Activated CD4-positive, alpha-beta T cell treated with anti-CD3 and anti-CD28 coated beads for 24 hours (primary cell): ENCODE measurements at places on chromosomes 13 and 19.

- DNase-seq, result no peak
Observed at GRCh38 chr13:51311957-51312520, 27.5 kb upstream of the SERPINE3 start.

DNA sequence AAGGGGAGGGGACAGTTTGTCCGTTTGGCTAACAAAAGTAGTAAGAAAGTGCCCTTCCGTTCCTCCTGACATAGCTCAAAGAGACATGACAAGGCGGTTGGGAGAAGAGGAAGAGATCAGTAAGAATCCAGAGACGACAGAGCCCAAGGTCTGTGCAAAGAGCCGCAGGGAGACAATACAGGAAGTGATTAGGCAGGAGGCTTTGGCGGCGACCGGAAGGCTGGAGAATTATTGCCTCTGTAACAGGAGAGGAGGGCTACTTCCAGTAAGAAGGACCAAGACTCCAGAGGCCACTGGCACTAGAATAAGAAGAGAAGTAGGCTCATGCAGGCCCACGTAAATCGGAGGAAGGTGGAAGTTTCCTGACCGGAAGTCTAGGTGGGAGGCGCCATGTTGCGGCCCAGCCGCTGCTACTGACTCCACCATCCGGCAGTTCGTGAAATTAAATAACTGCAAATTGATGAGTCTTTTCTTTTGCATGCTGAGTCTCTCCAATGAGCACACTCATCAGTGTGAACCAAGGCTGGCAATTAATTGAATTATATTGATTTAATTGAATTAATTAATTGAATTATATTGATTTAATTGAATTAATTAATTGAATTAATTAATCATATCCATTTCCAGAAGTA lies 9.9 kb downstream of the RFX2 start:
- peak; percentile 27 for DNase-seq

- no peak for DNase-seq
Observed at GRCh38 chr19:33472691-33473652, 48.6 kb downstream of the PEPD start.

DNA sequence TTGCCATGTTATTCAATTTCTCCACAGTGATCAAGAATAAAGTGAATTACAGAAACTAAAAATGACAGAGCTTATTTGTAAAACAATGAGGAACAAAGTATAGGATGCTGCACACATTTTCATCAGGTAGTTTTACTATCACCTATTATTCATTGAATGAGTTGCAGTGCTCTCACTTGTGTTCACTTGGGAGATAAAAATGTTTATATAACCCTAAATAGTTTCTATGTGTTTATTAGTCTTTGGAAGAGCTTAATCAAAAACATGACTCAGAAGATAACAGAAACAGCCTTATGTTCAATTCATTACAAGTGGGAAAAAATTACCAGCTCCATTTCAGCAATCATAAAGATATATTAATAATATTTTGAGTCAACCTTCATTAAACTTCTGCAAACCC lies 796.2 kb downstream of the SLITRK1 start:
- DNase-seq, result no peak

DNA sequence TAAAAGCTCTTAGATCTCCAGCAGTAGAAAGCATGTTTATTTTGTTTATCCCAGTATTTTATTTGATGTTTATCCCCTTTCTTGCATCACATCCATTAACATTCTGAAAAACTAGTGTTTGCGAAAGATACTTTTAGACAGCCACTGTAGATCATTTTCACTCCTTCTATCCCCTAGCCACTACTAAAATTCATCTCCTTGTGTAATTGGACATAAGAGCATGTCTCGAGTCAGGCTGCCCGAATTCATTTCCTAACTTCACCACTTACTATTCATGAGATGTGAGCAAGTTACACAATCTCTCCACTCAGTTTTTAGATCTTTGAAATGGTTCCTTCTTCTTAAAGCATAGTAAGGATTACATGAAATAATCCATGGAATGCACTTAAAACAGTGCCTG lies 514.0 kb downstream of the KLF5 start:
- DNase-seq, result no peak

- DNase-seq, result no peak
Observed at GRCh38 chr13:93058301-93058700, 168.3 kb upstream of the GPC6 start.

DNA sequence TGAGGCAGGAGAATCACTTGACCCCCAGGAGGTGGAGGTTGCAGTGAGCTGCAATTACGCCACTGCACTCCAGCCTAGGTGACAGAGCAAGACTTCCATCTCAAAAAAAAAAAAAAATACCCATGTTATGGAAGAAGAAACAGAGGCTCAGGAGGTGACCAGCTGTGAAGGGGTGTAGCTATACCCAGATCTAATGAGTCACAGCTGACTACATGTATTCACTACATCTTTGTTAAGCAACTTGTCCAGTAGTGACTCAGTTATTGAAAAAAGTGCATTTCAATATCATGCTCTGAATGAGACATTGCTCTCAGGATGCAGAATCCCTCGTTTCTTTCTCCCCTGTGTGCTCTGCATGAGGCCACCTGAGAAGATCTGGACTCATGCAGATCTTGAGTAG lies 16.1 kb upstream of the SPART start:
- DNase-seq, result no peak

DNA sequence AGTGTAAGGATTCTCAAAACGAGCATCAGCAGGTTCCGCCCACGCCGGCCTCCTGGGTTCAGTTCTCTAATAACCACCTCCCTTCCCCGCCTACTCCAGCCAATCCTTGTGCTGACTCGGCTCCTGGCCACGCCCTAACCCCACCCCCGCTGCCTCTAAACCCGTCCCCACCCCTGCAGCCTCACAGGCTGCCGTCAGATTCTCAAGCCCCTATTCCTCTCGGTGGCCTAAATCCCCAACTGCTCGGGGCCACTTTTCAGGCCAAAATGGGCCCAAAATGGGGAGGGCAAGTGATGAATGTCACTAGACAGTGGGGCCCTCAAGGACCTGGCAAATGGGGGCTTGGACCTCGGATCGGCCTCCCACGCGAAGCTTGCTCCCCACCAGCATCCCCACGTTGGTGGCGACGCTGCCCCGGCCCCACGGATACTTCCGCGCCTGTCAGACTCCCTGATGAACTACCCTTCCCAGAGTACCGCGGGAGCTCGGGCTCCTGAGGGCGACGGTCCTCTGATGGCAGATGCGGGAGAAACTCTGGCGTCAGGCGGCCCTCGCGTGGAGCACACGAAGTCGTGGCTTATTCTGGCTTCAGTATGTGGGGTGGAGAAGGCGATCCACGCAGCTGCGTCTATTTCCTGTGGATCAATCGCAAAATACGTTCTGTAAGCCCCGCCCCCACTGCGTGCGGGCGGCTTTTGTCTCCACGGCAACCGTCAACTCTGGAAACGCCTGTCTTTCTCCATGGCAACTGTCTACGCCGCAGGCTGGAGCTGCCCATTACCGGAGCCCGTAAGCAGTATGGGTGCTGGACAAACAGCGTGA lies 24.8 kb downstream of the ZNF473 start:
- peak; percentile 76 for DNase-seq

DNA sequence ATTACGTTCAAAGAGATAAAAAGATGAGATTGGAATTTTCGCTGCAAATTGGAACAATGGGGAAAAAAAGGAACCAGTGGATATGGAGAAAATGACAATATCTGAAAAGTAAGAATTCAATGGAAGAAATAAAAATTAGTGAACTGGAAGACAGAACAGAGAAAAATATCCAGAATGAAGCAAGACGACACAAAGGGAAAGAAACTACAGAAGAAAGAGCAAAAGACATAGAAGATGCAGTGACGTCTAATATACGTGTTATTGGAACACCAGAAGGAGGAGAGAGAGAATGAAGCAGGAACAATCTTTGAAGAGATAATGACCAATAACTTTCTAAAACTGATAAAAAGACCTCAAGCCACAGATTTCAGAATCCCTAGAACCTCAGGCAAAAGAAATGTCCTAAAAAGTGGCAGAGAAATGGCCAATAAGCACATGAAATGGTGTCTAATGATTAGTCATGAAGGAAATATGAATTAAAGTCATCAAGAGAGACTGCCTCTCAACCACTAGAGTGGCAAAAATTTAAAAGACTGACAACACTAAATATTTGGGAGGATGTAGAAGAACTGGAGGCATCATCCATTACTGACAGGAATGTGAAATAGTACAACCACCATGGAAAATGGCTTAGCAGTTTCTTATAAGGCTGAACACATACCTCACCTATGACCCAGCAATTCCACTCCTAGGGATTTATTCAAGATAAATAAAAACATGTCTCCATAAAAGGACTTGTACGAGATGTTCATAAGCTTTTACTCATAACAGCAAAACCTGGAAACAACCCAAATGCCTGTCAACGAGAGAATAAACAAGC lies 56.5 kb downstream of the GADD45B start:
- DNase-seq, result no peak

DNA sequence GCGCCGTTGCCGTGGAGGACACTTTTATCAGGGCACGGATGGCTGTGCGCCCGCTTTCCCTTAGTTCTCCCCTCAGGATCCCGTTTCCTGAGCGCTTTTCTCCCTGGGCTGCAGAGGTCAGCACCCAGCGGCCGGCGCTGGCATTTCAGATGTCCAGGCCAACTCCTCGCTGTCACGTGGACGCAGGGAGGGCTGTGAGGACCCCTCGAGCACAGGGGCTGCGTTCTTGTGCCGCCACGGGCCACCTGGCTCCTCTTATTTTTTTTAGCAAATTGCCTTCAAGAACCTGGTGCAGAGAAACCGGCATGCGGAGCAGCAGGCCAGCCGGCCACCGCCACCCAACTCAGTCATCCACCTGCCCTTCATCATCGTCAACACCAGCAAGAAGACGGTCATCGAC lies 22.3 kb downstream of the ATP4B start:
- no peak for DNase-seq

DNA sequence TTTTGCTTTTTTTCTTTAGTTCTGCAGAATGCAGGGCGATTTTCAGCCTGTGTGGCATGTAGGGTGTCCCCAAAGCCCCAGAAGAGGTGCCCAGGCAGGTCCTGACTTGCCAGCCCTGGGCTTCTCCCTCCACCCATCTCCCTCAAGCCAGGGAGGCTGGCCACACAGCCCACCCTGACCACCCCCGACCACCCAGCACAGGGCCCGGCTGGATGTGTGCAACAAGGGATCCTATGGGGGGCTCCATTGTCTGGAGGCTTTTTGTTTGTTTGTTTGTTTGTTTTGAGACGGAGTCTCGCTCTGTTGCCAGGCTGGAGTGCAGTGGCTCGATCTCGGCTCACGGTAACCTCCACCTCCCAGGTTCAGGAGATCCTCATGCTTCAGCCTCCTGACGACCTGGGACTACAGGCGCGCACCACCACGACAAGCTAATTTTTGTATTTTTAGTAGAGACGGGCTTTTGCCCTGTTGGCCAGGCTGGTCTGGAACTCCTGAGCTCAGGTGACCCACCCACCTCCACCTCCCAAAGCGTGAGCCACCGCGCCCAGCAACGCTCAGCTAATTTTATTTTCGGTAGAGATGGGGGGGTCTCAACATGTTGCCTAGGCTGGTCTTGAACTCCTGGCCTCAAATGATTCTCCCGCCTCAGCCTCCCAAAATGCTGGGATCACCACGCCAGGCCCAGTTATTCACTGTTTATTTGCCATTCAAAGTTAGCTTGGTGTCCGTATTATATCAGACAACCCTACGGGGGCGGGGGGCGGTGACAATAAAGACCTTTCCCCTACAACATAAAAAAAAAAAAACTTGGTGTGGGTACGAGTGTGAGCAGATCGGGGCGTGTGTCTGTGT lies 7.8 kb upstream of the MKNK2 start:
- DNase-seq, result no peak

DNA sequence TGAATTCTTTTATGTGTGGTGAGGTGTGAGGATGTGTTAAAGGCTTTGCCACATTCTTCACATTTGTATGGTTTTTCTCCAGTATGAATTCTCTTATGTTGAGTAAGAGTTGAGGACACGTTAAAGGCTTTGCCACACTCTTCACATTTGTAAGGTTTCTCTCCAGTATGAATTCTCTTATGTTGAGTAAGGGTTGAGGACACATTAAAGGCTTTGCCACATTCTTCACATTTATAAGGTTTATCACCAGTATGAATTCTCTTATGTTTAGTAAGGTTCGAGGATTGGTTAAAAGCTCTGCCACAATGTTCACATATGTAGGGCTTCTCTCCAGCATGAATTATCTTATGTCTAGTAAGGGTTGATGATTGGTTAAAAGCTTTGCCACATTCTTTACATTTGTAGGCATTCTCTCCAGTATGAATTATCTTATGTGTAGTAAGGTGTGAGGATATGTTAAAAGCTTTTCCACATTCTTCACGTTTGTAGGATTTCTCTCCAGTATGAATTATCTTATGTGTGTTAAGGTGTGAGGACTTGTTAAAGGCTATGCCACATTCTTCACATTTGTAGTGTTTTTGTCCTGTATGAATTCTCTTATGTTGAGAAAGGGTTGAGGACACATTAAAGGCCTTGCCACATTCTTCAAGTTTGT lies 27.1 kb downstream of the ZNF724 start:
- no peak for DNase-seq

DNA sequence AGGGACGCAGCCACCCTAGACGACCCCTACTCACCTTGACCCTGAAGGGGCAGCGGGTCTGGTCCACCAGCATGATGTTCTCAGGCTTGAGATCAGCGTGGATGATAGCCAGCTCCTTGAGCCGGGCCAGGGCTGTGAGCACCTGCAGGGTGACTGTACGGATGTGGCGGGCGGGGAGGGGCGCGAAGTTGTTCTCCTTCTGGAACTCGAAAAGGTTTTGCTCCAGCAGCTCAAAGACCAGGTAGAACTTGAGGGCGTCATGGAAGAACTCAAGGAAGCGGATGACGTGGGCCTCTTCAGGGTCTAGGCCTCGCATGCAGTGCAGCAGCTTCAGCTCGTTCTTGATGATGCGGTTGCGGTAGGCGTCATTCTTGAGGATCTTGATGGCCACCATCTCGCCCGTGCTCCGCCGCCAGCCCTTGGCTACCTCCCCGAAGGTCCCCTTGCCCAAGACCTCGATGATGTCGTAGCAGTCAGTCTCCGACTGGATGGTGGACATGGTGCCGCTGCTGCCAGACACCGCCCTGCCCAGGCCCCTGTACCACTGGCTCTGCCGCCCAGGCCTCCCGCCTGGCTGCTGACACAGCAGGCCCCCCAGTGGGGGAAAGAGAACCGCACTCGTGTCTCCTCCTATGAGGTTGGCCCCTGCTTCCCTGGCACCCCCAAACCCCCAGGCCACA lies 437 bp downstream of the HIPK4 start:
- no peak for DNase-seq

- DNase-seq, result no peak
Observed at GRCh38 chr13:34006011-34006410, 188.1 kb downstream of the RFC3 start.

- no peak for DNase-seq
Observed at GRCh38 chr19:49110567-49110966, 3.6 kb upstream of the LIN7B start.

DNA sequence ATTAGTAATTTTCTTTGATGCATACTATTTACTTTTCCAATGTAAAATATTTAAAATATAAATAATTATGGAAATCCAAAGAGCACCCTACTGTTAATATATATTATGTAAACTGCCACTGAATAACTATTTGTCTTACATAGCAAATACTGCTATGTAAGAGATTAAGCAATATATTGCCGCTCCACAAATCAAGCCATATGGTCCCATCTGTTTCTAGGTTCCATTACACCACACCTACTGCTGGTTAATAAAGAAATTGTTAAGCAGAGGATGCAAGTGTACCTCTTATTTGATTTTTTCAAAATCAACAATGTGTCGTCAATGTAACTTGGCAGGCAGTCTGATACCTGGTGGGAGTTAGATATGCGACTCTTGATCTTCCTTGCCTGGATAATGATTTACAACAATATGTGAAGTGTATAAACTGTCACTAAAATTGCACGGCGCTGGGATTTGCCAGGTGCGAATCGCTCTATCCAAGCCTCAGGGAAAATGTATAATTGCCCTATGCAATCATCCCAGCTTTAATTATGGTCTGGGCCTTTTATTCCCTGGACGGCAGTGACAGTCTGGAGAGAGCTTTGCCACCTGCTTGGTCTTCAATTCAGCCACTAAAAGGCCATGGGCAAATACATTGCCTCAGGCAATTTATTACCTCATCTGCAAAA lies 16.0 kb downstream of the SMAD9 start:
- no peak for DNase-seq
